NCI-H1436 treated with DMSO at 0.1 percent for 48 hours (cell line): ENCODE measurements at places on chromosomes 11 and 22.

DNA sequence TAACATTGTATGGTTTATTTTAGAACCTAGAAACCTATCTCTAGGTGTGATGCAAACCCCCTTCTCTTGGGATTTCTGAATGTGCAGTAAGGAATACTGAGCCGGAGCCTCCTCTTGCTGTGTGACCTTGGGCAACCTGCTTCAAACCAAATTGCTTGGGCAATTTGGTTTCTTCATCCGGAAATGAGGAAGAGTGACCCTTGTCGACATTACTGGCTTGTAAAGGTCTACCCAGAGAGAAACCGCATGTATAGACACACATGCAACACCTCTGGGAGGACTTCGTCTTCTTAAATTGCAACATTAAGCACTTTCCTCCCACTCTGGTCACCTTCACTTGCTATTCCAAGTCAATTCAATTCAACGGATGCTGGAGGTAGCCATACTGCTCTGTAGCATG lies 19.6 kb upstream of the TP53I11 start:
- no peak for DNase-seq

DNA sequence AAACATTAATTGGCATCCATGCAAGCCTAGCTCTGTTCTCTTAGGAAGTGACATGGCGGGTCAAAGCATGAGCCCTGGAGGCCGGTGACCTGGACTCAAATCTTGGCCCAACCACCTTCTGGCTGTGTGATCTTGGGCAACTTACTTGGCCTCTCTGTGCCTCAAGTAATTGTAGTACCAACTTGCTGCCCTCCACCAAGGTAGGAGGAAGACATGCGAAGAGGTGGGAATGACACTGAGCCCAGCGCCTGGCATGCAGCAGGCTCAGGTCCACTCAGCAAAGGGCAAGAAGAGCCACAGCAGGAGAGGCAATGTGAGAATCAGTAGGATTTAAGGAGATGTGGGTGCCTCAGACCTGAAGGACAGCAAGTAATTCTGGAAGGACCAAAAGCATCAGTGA lies 59.6 kb upstream of the SLC22A12 start:
- no peak for DNase-seq

DNA sequence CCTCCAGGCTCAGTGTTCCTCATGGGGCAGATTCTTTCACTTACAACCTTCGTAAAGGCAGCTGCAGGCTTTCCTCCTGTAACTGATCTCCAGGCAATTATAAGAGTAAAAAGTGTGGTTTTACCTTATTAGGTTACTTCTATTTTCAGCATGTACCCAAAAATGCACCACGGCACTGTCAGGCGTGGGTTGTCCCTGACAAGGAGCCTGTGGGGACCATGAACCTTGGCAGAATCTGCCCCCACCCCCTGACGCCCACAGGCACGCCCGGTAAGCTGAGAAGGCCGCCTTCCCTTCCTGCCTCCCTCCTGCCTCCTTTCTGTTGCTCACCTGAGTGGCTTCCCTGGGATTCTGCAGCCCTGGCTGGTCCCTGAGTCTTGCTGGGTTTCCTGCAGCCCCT lies 1383.3 kb downstream of the TBC1D22A start:
- no peak for DNase-seq

DNA sequence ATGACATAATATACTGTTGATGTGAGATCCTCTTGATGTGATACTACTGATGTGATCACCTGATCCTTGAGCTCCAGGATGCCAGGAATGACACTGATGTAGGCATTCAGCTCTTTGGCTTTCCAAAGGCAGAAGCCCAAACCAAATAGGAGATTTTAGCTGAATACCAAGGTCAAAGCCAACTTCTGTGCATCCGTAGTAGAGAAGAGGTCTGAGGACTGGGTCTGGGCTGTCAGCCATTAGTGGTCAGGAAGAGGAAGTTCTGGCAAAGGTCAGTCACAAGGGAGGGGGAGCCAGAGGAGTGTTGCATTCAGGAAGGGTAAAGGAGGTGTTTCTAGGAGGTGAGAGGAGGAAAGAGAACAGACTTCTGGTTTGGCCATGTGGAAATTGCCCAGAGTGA lies 53.4 kb upstream of the PARVG start:
- no peak for DNase-seq

GRCh38 chr11:19080579-19080993 lies 20.1 kb upstream of the MRGPRX2 start:
- DNase-seq = no peak
